Breast epithelium (tissue), 4 donors: ENCODE measurements at places on chromosomes 3 and 15.

- DNase-seq = no peak
Measured at GRCh38 chr3:126311338-126311978, 45.8 kb downstream of the KLF15 start.

DNA sequence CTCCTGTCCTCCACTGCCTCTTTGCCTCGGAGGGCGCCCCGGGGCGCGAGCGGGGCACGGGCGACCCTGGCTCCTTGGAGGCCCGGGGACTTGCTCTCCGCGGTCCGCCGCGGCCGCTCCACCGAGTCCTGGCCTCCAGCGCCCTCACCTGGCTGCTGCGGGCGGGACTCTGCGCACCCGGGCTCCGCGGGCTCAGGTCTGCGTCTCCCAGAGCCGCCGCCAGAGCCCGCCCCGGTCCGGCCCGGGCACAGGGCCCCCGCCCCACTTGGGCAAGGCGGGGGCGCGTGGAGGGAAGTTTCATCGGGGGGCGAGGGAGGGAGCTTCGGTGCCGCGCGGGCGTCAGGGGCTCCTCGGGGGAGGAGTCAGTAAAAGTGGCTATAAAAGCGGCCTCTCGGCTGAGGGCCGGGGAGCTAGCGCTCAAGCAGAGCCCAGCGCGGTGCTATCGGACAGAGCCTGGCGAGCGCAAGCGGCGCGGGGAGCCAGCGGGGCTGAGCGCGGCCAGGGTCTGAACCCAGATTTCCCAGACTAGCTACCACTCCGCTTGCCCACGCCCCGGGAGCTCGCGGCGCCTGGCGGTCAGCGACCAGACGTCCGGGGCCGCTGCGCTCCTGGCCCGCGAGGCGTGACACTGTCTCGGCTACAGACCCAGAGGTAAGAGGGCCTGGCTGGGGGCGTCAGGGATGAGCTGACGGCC, at the start of gene CEMIP:
Gene CEMIP (plus strand): TSS at position 407 of the 694 bp plus-strand sequence. CDS start 94,510 bp downstream, outside the sequence.
- peak; percentile 57 for DNase-seq

DNA sequence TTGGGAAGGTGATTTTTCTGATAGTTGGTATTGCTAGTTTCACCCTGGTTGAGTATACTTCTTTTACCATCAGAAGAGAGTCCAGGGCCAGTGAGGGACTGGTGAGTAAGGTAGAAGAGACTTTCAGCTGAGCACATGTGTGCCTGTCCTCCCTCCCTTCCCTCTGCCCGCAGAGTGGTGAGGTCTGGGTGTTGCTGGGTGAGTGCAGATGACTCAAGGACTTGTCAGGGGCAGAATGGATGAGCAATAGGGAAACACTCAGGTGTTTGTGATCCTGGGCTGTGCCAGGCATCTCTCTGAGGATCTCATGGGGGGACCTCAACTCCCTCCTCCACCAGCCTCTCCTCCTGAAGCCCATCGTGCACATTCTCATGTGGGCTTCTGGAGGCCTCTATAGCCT, 76.0 kb upstream of the GSK3B start:
- DNase-seq = no peak

- no peak for DNase-seq
Measured at GRCh38 chr3:122857019-122857418, 62.1 kb downstream of the SLC49A4 start.

DNA sequence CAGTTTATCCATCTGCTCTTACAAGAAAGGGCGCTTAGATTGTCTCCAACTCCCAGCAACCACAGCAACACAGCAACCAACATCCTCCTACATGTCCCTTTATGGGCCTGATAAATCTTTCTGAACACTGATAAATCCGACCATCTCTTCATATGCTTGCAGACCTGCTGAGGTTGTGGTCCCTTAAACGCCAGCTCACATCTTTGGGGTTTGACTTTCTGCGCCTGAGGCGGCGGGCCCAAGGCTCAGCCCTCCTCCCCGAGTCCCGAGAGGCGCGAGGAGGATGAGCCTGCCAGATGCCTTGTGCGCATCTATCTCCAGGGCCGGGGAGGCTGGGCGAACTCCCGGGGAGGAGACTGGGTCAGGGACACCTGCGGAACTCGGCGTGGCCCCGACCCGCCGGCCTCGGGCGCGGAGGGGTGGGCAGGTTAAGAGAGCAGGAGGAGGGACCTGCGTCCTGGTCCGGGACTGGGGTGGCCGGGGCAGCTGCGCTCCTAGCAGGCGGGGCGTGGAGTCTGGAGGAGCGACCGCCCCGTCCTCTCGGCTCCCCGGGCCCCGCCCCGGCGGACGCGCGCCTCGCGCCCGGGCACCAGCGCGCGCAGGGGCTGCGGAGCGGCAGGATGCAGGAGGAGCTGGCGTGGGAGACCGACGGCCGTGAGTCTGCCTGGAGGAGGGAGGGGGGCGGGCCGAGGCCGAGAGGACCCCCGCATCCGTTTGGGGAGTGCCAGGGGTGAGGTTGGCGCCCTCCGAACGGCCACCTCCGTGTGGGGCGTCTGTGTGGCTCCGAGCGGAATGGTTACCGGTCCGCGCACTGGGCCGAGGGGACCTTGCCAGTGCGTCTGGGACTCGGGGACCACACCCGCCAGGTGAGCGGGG, at the start of gene ANKDD1A:
Gene ANKDD1A (plus strand): TSS at position 592 of the 876 bp plus-strand sequence. CDS start 29 bp downstream, at position 621.
- DNase-seq = no peak

GRCh38 chr15:63218100-63218808, 28.8 kb downstream of the RAB8B start:
- no peak for DNase-seq

- no peak for DNase-seq
Measured at GRCh38 chr15:93466380-93466779, 377.4 kb upstream of the RGMA start.

- no peak for DNase-seq
Measured at GRCh38 chr15:85615930-85616329, 178.8 kb downstream of the KLHL25 start.

- no peak for DNase-seq
Measured at GRCh38 chr3:69240651-69241568, 118.5 kb upstream of the LMOD3 start.

GRCh38 chr3:10426346-10427220, 78.8 kb downstream of the ATP2B2 start:
- no peak for DNase-seq

DNA sequence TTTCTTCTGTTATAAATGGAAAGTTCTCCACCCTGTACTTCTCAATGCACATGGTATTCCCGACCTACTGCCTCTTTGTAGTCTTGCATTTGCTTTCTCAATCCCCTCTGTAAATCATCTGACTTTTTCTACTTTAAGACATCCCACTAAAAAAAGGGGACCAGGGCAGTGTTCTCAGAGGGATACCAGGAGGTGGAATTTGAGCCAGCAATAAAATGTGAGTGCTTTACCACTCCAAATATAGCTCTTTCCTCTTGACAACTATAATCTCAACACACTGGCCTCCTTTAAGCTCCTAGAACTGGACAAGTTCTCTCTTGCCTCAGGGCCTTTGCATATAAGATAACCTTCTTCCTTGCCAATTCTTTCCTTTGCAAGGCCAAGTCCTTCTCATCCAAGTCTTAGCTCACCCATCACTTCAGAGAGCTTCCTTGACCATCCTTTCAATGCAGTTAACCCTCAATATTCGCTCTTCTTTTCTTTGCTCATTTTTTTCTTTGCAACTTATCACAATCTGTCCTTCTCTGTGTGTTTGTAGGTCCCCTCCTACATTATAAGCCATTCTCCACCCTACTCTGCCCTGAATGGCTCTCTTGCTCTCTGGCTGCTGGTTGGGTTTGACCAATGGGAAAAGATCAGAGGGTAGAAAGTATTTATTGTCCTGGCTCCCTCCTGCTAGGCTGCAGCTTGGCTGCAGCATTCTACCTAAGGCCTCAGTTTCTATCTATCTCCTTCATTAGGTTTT, 93.4 kb downstream of the PRICKLE2 start:
- DNase-seq = no peak

DNA sequence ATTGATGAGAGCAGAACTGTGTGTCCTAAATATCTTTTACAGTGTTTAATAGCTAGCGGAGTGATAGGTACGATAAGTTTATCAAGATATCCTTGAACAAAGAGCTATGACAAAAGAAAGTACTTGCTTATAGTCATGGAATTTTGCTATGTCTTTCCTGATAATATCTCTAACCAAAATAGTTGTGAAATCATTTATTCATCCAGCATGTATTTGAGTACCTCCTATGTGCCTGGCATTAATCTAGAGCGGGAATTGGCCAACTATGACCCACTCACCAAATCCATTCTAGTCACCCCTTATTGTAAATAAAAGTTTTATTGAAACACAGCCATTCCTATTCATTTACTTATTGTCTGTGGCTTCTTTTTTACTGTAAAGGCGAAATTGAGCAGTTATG, 46.6 kb downstream of the ZFAND6 start:
- DNase-seq = no peak

- DNase-seq = no peak
Measured at GRCh38 chr3:131723343-131723742, 220.6 kb upstream of the MRPL3 start.

GRCh38 chr3:166560253-166560652, 723.0 kb upstream of the BCHE start:
- DNase-seq = no peak

GRCh38 chr15:71392861-71393283, 277.6 kb downstream of the THSD4 start:
- DNase-seq = no peak

- DNase-seq = no peak
Measured at GRCh38 chr3:13860001-13860400, 19.9 kb downstream of the WNT7A start.

GRCh38 chr3:188253800-188254452, 100.0 kb downstream of the LPP start:
- no peak for DNase-seq

GRCh38 chr15:70763950-70764730, 782 bp upstream of the UACA start:
- no peak for DNase-seq

GRCh38 chr15:78563092-78563491, 2.2 kb upstream of the CHRNA5 start:
- DNase-seq = no peak

DNA sequence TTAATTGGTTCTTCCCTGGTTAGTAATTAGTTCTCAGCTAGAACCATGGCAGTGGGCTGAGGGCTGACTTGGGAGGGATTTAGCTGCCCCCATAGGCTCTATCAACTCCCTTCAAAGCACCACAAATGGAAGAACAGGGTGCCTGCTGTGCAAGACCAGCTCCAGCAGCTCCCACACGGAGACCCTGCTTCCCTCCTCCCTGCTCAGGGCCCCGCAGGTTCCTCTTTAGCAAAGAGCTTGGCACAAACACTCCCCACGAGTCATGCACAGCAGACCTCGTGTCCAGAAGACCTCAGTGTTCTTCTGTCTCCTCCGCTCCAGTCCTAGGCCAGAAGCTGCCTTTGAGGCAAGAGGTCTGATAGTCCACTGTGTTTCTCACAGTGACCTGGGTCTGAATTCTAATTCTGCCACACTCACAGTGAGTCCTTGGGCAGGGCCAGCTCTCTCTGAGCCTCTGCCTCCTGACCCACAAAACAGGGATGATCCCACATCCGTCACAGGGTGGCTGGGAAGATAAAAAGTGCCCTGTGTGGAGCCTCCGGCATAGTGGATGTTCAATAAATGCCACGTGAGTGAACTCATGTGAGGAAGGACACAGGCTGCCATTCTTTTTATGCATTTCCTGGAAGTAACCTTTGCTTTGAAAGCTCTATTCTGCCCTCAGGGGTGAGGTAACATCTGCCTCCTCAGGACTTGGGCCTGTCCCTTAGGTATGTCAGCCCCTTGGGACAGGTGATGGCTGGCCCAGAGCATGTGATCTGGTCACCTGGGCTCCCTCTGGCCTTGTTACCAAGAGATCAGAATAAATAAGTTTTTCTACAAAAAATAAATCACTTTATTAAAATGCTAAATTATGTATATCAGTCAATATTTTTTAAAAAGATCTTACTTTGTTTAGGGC, 7.6 kb downstream of the RAB6B start:
- DNase-seq = no peak

DNA sequence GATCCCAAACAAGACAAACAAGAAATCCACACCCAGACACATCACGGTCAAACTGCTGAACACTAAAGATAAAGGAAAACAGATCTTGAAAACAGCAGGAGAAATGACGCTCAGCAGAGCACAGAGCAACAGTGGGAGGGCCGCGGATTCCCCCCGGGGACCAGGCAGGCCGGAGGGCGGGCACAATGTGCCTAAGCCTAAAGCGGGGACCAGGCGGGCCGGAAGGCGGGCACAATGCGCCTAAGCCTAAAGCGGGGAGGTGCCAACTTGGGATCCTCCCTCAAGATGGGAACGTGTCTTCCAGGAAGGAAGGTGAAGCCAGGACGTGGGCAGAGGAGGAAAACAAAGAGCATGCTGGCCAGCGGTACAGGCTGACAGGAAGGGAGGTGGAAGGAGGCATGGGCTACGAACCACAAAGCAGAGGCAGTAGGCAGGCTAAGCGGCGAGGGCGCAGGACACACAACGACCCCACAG, 31.1 kb downstream of the CYFIP1 start:
- peak; percentile 71 for DNase-seq
